ENCODE measurements at places on chromosomes 12 and 14.

DNA sequence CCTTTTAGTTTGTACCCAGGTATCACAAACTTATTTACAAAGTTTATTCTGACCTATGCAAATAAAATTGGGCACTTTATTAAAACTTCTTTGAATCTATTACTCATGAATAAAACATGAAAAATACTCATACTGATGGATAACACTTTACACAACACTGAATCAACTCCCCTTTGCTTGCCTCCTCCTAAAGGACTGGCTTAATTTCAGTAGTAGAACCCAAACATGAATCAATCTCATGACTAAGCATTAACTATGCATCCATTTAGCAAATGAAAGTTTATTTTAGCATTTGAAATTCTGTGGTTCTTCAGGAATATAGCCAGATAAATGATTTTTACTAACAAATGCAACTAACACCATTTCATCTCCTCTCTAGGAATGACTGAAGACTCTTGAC is 32.4 kb downstream of the DENND5B start:
- DNase-seq = peak; percentile 29

GRCh38 chr12:107990325-107990724 is 138.8 kb upstream of the WSCD2 start:
- no peak for DNase-seq

DNA sequence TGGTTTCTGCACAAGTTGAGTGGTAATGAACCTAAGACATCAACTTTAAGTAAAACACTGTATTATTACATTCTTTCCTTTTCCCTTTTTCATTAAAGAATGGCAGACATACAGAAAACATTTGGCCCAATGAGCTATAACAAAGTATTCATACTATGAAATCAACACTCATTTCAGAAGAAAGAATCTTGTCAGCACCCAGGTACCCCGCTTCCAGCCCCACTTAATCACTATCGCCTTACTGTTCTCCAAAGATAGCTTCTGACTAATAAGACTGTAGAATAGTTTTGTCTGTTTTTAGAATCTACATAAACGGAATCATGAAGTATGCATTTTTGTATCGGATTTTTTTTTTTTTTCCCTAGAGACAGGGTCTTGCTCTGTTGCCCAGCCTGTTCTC is 9.5 kb downstream of the CNTN1 start:
- DNase-seq = no peak

- DNase-seq = no peak
Measured at GRCh38 chr14:76882651-76883050, 56.4 kb downstream of the LRRC74A start.

GRCh38 chr12:121378736-121379135 is 21.2 kb upstream of the RNF34 start:
- no peak for DNase-seq

- DNase-seq = no peak
Measured at GRCh38 chr14:93150227-93151208, 34.2 kb downstream of the MOAP1 start.

- peak; percentile 89 for DNase-seq
Measured at GRCh38 chr14:69543341-69544115, 31.1 kb downstream of the CCDC177 start.

DNA sequence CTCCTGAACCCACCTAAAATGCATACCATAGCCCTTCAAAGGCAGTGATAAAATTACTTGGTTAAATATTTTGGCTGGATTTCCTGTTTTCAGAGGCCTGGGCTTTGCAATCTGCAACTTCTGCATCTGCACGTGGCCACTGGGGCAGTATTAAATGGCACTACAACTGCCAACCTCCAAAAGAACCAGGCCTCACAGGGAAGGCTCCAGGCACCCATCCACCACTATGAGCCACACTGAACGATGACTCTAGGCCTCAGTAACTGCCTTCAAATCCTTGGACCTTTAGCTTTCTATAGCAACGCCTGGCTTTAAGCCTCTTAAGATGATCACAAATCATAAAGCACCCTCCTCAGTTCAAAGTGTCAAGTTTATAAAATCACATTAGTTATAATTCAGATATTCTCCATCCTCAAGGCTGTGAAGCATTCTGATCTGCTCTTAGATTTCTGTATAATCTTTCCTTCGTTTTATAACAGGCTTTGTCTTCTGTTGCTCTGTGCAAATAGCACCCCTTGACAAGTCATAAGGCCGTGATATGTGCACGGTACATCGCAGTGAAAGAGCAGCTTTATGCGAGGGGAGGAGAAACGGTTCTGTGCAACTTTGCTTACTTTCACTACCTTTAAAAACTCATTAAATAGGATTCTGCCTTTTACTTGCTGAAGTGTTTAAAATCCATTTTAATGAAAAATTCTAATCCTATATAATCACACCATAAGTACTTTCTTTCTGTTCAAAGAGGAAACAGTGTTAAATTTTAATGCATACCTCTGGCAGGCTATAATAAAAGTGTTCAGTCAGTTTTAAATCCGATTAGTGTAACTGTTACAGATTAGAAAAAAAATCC is 196.4 kb upstream of the G2E3 start:
- no peak for DNase-seq

GRCh38 chr14:52494444-52494843 is 57.9 kb downstream of the TXNDC16 start:
- DNase-seq = no peak

DNA sequence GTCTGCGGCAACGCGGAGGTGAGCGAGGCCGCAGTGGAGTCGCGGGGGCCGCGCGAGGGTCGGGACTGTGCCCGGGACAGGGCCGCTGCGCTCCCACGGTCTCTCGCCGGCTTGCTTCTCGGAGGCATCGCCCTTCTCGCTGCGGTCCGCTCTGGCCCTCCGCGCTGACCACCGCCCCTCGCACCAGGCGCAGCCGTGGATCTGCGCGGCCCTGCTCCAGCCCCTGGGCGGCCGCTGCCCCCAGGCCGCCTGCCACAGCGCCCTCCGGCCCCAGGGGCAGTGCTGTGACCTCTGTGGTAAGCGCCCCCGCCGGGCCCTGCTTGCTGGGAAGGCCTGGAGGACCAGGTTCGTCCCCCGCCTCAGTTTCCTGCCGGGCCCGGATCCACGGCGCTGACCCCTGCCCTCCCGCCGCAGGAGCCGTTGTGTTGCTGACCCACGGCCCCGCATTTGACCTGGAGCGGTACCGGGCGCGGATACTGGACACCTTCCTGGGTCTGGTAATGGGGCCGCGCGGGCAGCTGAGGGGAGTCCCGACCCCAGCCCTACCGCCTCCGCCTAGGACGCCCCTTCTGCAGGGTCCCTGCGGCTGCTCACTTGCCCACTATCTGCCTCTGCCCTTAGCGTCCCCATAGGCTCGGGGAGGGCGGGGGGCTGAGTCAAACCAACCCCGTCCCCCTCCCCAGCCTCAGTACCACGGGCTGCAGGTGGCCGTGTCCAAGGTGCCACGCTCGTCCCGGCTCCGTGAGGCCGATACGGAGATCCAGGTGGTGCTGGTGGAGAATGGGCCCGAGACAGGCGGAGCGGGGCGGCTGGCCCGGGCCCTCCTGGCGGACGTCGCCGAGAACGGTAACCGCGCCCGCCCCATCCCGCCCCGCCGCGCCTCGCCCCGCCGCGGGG is 7.0 kb downstream of the AMN start:
- DNase-seq = no peak

GRCh38 chr14:23398348-23398747 is 9.7 kb downstream of the MYH6 start:
- DNase-seq = no peak

DNA sequence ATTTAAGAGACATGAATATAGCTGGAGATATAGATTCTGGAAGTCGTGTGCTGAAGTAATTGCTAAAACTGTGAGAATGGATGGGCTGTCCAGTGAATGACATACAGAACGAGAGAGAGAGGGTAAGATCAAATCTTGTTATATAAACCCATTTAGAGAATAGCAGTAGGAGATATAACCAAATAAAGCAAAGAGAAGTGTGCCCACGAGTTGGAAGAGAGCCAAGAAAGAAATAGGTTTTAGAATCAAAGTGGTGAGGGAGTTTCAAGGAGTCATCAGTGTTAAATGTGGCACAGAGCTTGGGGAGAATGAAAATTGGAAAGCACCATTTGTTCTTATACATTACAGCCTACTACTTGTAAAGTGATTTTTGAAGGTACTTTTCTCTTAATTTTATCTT is 19.2 kb downstream of the TOGARAM1 start:
- DNase-seq = no peak

GRCh38 chr14:68878908-68879307 is 86.0 kb upstream of the ZFP36L1 start:
- DNase-seq = no peak

GRCh38 chr12:56159482-56160192 is 1.5 kb downstream of the MYL6 start:
- no peak for DNase-seq

GRCh38 chr14:74510959-74511409 is 17.4 kb downstream of the ISCA2 start:
- peak; percentile 64 for DNase-seq

- DNase-seq = no peak
Measured at GRCh38 chr14:57295239-57295638, 26.5 kb downstream of the AP5M1 start.

DNA sequence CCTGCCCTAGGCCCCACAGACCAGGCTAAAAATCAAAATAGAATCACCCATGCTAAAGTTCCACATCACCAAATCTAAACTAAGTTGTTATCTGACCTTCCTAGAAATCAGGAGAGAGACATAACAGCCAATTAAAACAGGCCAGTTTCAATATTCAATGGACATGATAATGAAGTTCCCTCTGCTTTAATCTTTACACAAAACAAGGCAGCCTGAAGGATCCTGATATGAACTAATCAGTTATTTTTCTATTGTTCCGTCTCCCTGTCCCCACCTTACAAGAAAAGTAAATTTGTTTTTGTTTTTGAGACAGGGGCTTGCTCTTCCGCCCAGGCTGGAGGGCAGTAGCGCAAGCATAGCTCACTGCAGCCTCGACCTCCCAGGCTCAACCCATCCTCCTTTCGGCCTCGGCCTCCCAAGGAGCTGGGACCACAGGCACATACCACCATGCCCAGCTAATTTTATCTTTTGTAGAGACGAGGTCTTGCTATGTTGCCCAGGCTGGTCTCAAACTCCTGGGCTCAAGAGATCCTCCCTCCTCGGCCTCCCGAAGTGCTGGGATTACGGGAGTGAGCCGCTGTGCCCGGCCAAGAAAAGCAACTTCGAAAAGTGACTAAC is 5.4 kb upstream of the CEBPE start:
- no peak for DNase-seq

- no peak for DNase-seq
Measured at GRCh38 chr14:69720912-69721311, 46.0 kb upstream of the SRSF5 start.

- DNase-seq = peak; percentile 86
Measured at GRCh38 chr14:54299410-54300363, 97.1 kb upstream of the CDKN3 start.

GRCh38 chr12:121580959-121581685 is at the start of gene KDM2B:
KDM2B (minus strand) TSS chr12:121581023; CDS start chr12:121580911, 112 bp downstream.
- DNase-seq = peak; percentile 60

DNA sequence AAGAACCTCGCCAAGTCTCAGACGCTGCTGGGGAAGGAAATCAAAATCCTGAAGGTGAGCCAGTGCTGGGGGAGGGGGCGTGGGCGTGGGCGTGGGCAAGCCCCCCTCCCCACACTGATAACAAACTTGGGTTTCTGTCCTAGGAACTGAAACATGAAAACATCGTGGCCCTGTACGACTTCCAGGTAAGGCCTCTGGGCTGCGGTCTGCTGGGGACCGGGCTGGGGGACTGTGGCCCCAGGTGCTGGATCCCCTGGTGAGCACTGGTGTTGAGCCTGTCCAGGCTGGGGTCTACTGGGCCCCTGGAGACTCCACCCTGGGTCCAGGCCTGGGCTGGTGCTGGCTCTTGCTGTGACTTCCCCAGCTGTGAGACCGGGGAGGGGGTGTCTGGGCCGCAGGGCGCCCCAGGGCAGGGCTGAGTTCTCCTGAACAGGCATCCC is 1.2 kb downstream of the ULK1 start:
- peak; percentile 4 for DNase-seq

DNA sequence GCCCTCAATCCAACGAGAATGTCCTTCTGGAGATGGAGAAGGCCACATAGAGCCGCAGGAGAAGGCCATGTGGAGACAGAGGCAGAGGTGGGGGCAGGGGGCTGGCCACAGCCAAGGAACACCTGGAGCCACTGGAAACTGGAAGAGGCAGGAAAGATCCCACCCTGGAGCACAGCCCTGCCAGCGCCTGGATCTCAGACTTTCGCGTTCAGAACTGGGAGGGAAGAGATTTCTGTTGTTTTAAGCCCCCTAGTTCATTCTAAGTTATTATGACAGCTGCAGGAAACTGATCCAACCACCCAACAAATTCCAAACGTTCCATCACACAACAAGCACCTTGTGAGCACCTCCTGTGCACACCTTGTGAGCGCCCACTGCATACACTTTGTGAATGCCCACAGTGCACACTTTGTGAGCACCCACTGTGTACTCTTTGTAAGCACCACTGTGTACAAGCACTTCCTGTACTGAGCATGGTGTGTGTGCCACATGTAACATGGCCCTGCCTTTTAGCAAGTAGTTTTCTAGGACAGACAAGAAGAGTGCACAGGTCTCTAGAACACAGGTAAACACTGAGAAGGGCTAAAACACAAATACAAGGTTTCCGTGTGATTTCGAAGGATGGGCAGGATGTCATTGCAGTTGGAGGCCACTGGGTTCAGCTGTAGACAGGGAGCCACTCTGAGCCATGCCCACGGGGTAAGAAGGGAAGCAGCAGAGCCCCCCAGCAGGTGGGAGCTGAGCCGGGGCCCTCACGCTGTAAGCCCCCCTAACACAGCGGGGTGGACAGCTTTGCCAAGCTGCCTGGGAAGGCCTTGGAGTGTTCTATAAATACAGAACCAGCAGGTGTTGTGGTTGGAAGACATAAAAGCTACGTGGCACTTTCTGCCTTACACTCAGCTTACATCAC is 15.4 kb downstream of the RIMBP2 start:
- no peak for DNase-seq

- DNase-seq = no peak
Measured at GRCh38 chr12:52346593-52346992, 20.7 kb downstream of the KRT85 start.

DNA sequence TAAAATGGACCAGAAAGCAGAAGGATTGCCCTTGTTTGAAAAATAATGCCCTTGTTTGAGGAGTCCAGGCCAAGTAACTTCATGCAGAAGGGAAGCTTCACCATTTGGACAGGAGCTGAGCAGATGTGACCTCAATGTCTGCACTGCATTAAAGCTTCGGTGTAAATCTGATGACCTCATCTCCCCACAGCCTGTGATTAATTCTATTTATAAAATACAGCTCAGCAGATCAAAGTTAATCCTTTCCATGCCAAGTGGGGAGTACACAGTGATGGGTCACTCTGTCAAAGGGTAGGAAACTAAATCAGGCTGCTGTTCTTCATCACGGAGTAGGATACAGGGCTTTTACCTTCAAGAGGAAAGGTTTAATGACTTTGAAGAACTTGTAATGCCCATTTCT is 533.7 kb downstream of the RPS29 start:
- DNase-seq = no peak

All from astrocyte of the spinal cord (primary cell).